ENCODE measurements at places on chromosomes 6 and 20.

GRCh38 chr20:23032056-23032749 lies 2.9 kb upstream of the SSTR4 start:
- DNase-seq, result no peak

- DNase-seq, result no peak
Observed at GRCh38 chr6:157281570-157281969, 41.7 kb downstream of the TMEM242 start.

DNA sequence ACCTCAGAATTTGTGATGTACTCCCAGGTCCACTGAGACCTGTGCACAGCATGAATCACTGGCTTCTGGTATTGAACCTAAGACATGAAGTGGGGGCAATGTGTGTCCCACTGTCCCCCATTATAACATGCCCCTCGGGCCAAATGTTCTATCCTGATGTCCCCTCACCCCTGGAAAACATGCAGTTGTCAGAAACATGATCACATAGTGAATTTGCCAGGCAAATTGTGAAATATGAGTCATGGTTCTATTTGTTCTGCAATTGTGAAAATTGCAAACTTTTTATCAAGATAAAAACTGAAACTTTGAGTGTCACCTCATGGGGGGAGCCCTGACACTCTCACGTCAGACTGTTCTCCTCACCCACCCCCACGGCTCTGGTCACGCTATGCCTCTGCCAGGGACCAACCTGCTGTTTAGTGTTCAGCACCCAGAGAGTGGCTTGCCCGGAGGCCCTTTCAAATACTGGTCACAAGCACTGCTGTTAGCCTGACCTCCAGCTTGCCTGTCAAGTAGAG lies 305.3 kb downstream of the CLIC5 start:
- DNase-seq, result no peak

- no peak for DNase-seq
Observed at GRCh38 chr20:37622728-37623127, 71.1 kb upstream of the CTNNBL1 start.

DNA sequence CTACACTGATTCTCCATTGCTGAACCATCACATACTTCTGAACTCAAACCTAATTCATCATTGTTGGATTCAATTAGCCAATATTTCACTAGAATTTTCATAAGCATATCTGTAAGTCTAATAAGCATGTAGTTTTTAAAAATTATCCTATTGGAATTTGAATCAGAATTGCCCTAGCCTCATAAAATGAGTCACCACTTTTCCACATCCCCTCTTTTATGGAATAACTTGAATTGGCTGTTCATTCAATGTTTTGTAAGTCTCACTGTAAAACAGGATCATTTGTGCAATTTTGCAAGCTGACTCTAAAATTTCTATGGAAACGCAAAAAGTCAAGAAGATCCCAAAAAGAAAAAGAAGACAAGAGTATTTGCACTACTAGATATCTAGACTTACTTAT lies 141.0 kb downstream of the HACE1 start:
- no peak for DNase-seq

GRCh38 chr6:37426945-37427510 lies 6.0 kb upstream of the CMTR1 start:
- no peak for DNase-seq

- no peak for DNase-seq
Observed at GRCh38 chr6:44042989-44043478, 84.2 kb downstream of the MRPL14 start.

- DNase-seq, result no peak
Observed at GRCh38 chr6:159935065-159935464, 33.8 kb upstream of the IGF2R start.

DNA sequence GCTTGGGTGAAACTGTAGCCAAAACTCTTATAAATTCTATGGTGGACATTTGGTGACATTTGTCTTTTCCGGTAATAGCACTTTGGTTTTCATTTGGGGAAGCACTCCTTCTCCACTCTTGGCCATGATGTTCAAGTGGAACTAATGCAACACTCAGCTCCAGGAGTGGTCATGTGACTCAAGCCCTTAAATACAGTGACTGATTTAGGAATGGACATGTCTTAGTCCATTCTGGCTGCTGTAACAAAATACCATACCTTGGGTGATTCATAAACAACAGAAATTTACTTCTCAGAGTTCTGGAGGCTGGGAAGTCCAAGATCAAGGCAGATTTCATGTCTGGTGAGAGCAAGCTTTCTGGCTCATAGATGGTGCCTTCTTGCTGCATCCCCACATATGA lies 10.8 kb upstream of the FKBP1A start:
- no peak for DNase-seq

- no peak for DNase-seq
Observed at GRCh38 chr6:14936861-14937260, 309.0 kb upstream of the JARID2 start.

- no peak for DNase-seq
Observed at GRCh38 chr6:43608807-43609206, 20.3 kb downstream of the GTPBP2 start.

GRCh38 chr20:37290158-37290810 lies 829 bp downstream of the MANBAL start:
- no peak for DNase-seq

GRCh38 chr20:43583982-43584432 lies 6.7 kb upstream of the IFT52 start:
- peak; percentile 49 for DNase-seq

- DNase-seq, result no peak
Observed at GRCh38 chr20:23094927-23095326, 8.8 kb upstream of the CD93 start.

DNA sequence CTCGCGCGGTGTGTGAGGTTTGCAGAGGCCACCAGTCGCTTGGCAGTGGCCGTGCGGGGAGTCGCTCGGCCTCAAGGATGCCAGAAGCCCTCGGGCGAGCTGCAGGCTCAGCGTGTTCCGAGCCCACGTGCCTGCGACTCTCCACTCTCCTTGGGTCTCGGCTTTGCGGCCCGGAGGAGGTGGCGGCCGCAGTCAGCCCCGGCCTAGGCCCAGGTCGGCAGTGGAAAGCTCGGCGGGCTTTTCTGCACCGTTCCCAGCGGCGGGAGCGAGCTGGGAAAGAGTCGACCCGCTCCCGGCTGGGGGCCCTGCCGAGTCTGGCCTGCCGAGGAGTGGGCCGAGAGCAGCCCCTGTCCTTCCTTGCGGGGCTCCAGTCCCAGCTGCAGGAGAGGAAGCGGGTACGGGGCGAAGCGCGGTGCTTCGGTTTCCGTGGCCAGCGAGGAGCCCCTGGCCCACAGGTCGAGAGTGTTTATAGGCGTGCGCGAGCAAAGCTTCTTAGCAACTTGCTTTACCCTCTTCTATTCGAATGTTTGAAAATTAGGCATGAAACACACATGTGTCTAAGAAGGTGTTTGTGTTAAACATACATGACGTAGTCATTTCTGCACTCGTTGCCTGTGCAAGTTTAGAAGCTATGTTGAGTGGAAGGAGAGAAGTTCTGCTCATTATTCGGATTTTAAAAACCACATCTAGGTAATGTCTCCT lies 5.6 kb downstream of the FOXC1 start:
- no peak for DNase-seq

- no peak for DNase-seq
Observed at GRCh38 chr20:30606990-30607389, 650.5 kb upstream of the DEFB115 start.

DNA sequence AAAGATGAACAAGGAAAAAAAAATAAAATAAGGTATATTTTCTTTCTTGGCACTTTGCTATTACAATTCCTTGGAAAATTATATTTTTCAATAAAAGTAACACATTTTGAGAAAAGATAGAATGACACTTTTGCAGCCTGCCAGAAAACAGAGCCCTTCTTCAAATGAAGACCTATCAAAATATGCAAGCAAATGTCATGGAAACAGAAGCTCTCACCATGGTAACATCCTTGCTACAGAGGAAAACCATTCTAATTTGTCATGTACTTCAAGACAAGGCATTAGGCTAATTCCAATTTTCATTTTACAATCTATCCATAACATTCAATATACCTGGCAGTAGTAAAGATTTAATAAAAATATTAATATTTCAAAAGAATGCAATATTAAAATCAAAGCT lies 177.9 kb downstream of the RNGTT start:
- no peak for DNase-seq
